Activated B cell treated with CpG ODN at 0.5 μM for 24 hours (primary cell): ENCODE measurements at places on chromosomes 2 and 18. TPM values are rescaled to one million over a fixed set of nuclear protein-coding genes. Genes with fewer than 3 reads are reported as not detected.

LCT gene
- not detected in 2 replicates for total RNA-seq

ATP5F1A gene
- total RNA-seq = 336 and 348 TPM in 2 replicates

TUBA3D gene
- not detected in 2 replicates for total RNA-seq

STPG4 gene
- total RNA-seq = 0.60 and 1.0 TPM in 2 replicates

SAG gene
- total RNA-seq = 0.04 TPM in 1 of 2 replicates, not detected in the other

CIDEA gene
- not detected in 2 replicates for total RNA-seq

RTP5 gene
- 0.12 TPM in 1 of 2 replicates, not detected in the other for total RNA-seq

COL4A4 gene
- total RNA-seq = 9.3 and 10.9 TPM in 2 replicates

CD226 gene
- 6.7 and 8.3 TPM in 2 replicates for total RNA-seq

NAT8 gene
- total RNA-seq = not detected in 2 replicates

MOGAT1 gene
- not detected in 2 replicates for total RNA-seq

MC5R gene
- not detected in 2 replicates for total RNA-seq

FEZ2 gene
- 24.8 and 30.3 TPM in 2 replicates for total RNA-seq

GRCh38 chr2:37344453-37345361 is at the start of gene QPCT:
TSS of gene QPCT (plus strand) at chr2:37344630. CDS start at chr2:37344732, 102 bp downstream.
- no peaks in the 10 kb centered on the region for H3K27me3 ChIP-seq
- H3K4me1 ChIP-seq = peaks cover 21% of the 10 kb centered on the region
- DNase-seq = peak; percentile 53
- no peaks in the 10 kb centered on the region for H3K36me3 ChIP-seq

- H3K27ac ChIP-seq = no peak overlapping the region
- H3K4me1 ChIP-seq = no peaks in the 10 kb centered on the region
- no peak for DNase-seq
- H3K27me3 ChIP-seq = peaks cover under 1% of the 10 kb centered on the region
- H3K36me3 ChIP-seq = no peaks in the 10 kb centered on the region
- no peak overlapping the region for H3K4me3 ChIP-seq
Observed at GRCh38 chr2:239802185-239802649, 222.9 kb downstream of the NDUFA10 start.

GRCh38 chr2:194205568-194206227 is 1451.3 kb upstream of the SLC39A10 start:
- H3K27me3 ChIP-seq = no peaks in the 10 kb centered on the region
- no peaks in the 10 kb centered on the region for H3K4me1 ChIP-seq
- no peaks in the 10 kb centered on the region for H3K36me3 ChIP-seq
- no peak overlapping the region for H3K4me3 ChIP-seq
- no peak for DNase-seq

DNA sequence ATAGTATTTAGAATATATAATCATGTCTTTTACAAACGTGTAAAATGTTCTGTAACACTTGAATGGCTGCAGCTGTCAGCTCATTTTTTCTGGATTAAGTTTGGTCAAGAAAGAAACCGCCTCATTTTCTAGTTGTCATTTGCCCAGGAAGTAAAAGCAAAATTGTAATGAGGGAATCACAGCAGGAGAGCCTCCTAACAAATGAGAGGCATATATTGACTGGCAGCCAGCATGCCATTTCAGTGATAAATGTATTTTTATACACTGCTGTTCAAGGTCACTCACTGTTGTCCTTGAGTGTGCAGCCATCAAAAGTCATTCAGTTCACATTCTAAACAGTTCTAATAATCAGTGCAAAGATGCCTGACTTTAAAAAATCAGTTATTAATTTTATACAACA is 144.3 kb upstream of the BOD1L2 start:
- peaks cover 3% of the 10 kb centered on the region for H3K36me3 ChIP-seq
- no peaks in the 10 kb centered on the region for H3K27me3 ChIP-seq
- no peak for DNase-seq
- no peak overlapping the region for H3K27ac ChIP-seq
- H3K4me1 ChIP-seq = peaks cover 16% of the 10 kb centered on the region
- no peak overlapping the region for H3K4me3 ChIP-seq

DNA sequence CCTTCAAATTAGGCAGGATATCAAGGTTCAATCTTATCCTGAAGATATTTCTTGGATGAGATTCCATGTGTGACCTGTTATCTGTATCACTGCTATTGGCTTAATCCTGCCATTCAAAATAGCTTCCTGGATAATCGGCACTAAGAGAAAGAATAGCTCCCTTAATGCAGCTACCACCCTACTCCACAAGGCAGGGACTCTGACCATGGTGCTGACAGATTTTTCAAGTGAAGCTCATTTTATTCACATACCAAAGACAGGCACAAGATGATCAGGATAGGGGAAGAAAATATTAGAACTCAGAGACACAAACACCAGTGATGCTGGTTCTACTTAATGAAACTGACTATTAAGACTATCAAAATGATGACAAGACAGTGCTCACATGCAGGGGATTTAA is 74.9 kb downstream of the ORC4 start:
- DNase-seq = no peak
- no peak overlapping the region for H3K4me3 ChIP-seq
- no peaks in the 10 kb centered on the region for H3K27me3 ChIP-seq
- no peaks in the 10 kb centered on the region for H3K4me1 ChIP-seq
- H3K36me3 ChIP-seq = peaks cover 54% of the 10 kb centered on the region

DNA sequence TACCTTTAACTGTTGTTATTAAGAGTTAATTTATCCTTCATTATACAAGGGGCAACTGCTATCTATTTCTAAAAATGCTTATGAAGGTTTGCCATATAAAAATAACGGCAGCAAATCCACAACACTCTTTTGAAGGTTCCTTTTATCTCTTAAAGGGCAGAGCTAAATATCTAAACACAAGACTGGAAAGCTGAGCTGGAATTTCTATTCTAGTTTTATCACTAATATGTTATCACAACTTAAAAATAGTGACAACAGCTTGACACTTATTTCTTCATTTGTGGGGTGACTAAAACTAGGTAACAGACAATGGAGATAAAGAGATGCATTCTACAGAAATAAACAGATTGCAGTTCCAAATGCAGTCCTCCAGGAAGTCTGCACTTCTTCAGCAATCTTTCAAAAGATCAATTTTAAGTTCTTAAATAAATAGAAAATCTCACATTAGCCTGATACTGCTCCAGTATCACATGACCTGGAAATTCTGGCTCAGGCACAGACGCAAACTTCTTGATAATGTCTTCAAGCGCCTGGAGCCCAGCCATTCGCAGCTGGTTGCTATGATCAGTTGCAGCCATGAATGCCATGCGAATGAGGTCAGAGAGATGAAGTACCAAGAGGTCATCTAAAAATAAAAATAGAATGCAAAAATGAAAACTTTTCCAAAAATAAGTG is 54.0 kb upstream of the STRN start:
- H3K27me3 ChIP-seq = no peaks in the 10 kb centered on the region
- no peak overlapping the region for H3K4me3 ChIP-seq
- H3K36me3 ChIP-seq = peaks cover 80% of the 10 kb centered on the region
- no peak for DNase-seq
- no peaks in the 10 kb centered on the region for H3K4me1 ChIP-seq

- H3K36me3 ChIP-seq = no peaks in the 10 kb centered on the region
- no peak overlapping the region for H3K27ac ChIP-seq
- no peak overlapping the region for H3K4me3 ChIP-seq
- no peak for DNase-seq
- no peaks in the 10 kb centered on the region for H3K4me1 ChIP-seq
Observed at GRCh38 chr2:26430826-26431225, 29.1 kb downstream of the DRC1 start.

GRCh38 chr2:18159896-18160295 is 281.4 kb downstream of the KCNS3 start:
- H3K27ac ChIP-seq = no peak overlapping the region
- no peak for DNase-seq
- H3K4me1 ChIP-seq = no peaks in the 10 kb centered on the region
- H3K36me3 ChIP-seq = no peaks in the 10 kb centered on the region

- peaks cover 38% of the 10 kb centered on the region for H3K36me3 ChIP-seq
- H3K27ac ChIP-seq = peak overlapping the region; percentile 75
- DNase-seq = no peak
- H3K27me3 ChIP-seq = no peaks in the 10 kb centered on the region
- peaks cover 70% of the 10 kb centered on the region for H3K4me1 ChIP-seq
- H3K4me3 ChIP-seq = peak overlapping the region; percentile 60
Observed at GRCh38 chr2:201194097-201194496, 11.2 kb downstream of the CASP10 start.

GRCh38 chr2:65320042-65320725 is 92.6 kb downstream of the ACTR2 start:
- peaks cover 28% of the 10 kb centered on the region for H3K27me3 ChIP-seq
- H3K27ac ChIP-seq = no peak overlapping the region
- DNase-seq = no peak
- no peak overlapping the region for H3K4me3 ChIP-seq

GRCh38 chr18:56377231-56377630 is 261.2 kb downstream of the TXNL1 start:
- H3K36me3 ChIP-seq = no peaks in the 10 kb centered on the region
- no peak overlapping the region for H3K27ac ChIP-seq
- H3K4me3 ChIP-seq = no peak overlapping the region
- peaks cover 4% of the 10 kb centered on the region for H3K4me1 ChIP-seq

DNA sequence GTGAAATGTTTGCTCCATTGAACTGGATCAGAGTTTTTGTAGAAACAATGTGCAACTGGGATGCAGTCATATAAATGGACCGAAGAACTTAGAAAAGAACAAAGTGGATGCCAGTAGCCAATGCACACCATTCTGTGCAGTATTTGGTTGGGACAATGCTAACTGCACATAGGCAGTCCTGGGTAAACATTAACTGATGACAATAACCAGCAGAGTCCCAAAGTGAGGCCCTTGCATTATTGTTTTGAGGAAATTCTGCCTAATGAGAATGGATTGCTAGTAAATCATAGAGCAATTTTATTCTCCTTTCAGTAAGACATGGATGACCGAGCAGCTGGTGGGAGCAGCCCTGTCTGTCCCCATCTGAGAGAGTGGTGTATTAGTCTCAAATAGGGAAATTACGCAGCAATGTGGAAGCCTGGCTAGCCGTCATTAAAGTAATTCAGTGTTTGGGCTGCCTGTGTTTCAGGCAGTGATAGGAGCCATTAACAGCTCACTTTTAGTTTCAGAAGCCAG is 94.9 kb downstream of the KCTD1 start:
- H3K4me1 ChIP-seq = peaks cover 4% of the 10 kb centered on the region
- H3K27ac ChIP-seq = no peak overlapping the region
- DNase-seq = no peak
- no peak overlapping the region for H3K4me3 ChIP-seq

- H3K4me3 ChIP-seq = no peak overlapping the region
- H3K36me3 ChIP-seq = no peaks in the 10 kb centered on the region
- H3K27me3 ChIP-seq = peaks cover 7% of the 10 kb centered on the region
- H3K27ac ChIP-seq = no peak overlapping the region
Observed at GRCh38 chr2:12982149-12982584, 265.4 kb downstream of the TRIB2 start.

DNA sequence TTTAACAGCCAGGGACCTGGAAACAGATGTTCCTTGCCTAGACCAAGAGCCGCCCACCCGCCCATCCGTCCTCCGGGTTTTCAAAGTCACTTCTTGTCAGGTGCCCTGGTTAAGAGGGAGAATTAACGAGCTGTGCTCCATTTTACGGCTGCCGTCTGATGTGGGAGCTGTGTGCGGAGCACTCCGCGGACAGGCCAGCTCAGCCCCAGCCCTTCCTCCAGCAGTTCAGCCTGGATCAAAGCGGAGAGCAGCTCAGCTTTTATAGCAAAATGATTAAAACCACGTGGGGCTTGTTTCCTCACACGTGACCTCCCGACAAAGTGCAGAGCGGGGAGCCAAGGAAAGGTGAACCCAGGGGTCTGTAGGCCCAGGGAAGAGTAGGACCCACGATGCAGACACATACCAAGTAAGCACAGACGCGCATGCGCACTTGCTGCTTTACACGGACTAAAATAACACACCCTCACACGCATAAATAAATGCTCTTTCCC is 46.1 kb upstream of the PKDCC start:
- no peak for DNase-seq
- H3K4me3 ChIP-seq = no peak overlapping the region
- H3K27me3 ChIP-seq = peaks cover 11% of the 10 kb centered on the region
- no peaks in the 10 kb centered on the region for H3K4me1 ChIP-seq
- no peak overlapping the region for H3K27ac ChIP-seq

GRCh38 chr18:62196980-62197379 is 9.9 kb downstream of the RELCH start:
- H3K27me3 ChIP-seq = no peaks in the 10 kb centered on the region
- no peak overlapping the region for H3K4me3 ChIP-seq
- no peak for DNase-seq

- DNase-seq = no peak
- no peaks in the 10 kb centered on the region for H3K4me1 ChIP-seq
- H3K27me3 ChIP-seq = peaks cover 6% of the 10 kb centered on the region
Observed at GRCh38 chr2:72109904-72110303, 37.8 kb downstream of the CYP26B1 start.

GRCh38 chr2:60047944-60048525 is 505.4 kb downstream of the BCL11A start:
- DNase-seq = no peak
- no peaks in the 10 kb centered on the region for H3K36me3 ChIP-seq
- no peaks in the 10 kb centered on the region for H3K27me3 ChIP-seq
- H3K4me1 ChIP-seq = peaks cover 13% of the 10 kb centered on the region

GRCh38 chr2:229001196-229001595 is 269.9 kb downstream of the PID1 start:
- H3K4me3 ChIP-seq = no peak overlapping the region
- H3K36me3 ChIP-seq = no peaks in the 10 kb centered on the region
- no peak overlapping the region for H3K27ac ChIP-seq
- no peak for DNase-seq

GRCh38 chr2:234500394-234501006 is 3.6 kb upstream of the ARL4C start:
- peaks cover 18% of the 10 kb centered on the region for H3K27me3 ChIP-seq
- peak; percentile 58 for DNase-seq
- no peak overlapping the region for H3K27ac ChIP-seq
- H3K36me3 ChIP-seq = peaks cover 4% of the 10 kb centered on the region
- H3K4me1 ChIP-seq = peaks cover 26% of the 10 kb centered on the region
- no peak overlapping the region for H3K4me3 ChIP-seq

DNA sequence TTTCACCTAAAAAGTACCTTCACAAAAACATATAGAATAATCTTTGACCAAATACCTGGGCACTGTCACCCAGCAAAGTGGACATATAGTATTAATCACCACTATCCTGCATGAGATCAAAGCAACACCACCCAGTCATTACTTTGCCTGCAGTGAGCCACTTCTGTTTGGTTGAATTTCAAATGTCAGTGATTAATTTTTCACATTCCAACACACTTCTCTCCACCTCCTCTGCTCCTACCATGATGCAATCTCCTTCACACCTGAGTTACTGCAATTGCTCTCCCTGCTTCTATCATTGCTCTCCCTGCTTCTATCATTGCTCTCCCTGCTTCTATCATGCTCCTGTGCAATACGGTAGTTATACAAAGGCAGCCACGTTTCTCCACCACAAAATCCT is 106.1 kb upstream of the NETO1 start:
- H3K27ac ChIP-seq = no peak overlapping the region
- H3K27me3 ChIP-seq = no peaks in the 10 kb centered on the region
- no peak overlapping the region for H3K4me3 ChIP-seq
- no peaks in the 10 kb centered on the region for H3K4me1 ChIP-seq
- DNase-seq = no peak
- H3K36me3 ChIP-seq = no peaks in the 10 kb centered on the region

DNA sequence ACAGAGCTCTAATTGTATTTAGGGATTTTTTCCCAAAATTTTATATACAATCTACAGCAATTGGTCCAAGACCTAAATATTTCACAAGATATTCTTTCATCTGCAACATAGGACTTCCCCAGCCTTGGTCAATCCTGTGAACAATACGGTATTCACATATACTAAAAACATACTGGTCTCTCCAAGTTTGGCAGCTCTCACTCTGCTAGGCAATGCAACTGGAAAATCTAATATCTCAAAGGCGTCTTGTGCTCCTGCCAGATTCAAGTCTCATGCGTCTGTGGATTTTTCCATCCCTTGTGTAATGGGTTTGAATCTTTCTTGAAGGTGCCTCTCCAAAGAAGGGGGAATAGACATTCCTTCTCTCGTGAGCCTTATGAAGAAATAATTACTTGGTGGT is 27.4 kb upstream of the MBOAT2 start:
- no peaks in the 10 kb centered on the region for H3K36me3 ChIP-seq
- no peaks in the 10 kb centered on the region for H3K4me1 ChIP-seq
- no peak overlapping the region for H3K27ac ChIP-seq
- no peak overlapping the region for H3K4me3 ChIP-seq
- H3K27me3 ChIP-seq = peaks cover 25% of the 10 kb centered on the region
